ENCODE measurements at places on chromosomes 4 and X.

GRCh38 chr4:140219567-140219966 lies 65.6 kb upstream of the MAML3 start:
- no peak for DNase-seq

DNA sequence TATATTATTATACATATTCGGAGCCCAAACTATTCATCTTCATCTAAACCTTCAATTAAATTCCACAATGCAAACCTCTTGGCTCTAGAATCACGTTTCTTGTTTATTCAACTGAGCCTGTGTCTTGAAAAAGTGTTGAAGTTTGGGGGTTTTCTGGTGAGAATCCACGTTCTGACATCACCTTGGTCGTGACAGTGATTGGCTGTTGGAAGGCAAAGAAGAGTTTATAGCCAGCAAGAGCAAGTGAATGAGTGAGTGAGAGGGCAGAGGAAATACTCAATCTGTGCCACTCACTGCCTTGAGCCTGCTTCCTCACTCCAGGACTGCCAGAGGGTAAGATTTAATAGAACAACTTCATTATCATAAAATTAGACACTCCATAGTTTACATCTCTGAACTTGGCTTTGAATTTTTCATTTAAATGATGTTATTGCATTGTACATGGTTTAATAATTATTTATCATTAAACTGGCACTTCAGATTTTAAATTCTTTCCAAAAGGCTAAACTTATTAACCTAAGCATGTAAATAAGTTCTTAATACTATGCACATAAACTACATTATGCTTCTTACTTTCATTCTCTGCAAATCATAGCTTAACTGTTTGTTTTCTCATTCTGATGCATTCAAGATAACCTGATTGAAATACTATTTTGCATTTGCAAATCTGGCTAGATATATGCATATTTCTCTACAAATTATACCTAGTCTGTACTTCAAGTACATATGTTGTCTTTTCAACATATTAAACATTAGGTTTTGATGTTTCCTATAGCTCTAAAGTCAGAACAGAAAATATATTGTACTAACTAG lies at the start of gene IBSP:
TSS of gene IBSP (plus strand) at position 254 of the 813 bp plus-strand sequence. CDS start 2,808 bp downstream, outside the sequence.
- no peak for DNase-seq

GRCh38 chr4:21849077-21849476 lies 99.5 kb downstream of the KCNIP4 start:
- no peak for DNase-seq

GRCh38 chr4:98179951-98180350 lies 36.7 kb upstream of the STPG2 start:
- DNase-seq, result no peak

- DNase-seq, result peak; percentile 80
Measured at GRCh38 chrX:119729408-119730201, 28.8 kb upstream of the SOWAHD start.

- no peak for DNase-seq
Measured at GRCh38 chr4:102430461-102430910, 70.7 kb upstream of the NFKB1 start.

GRCh38 chrX:625137-625691 lies 5.4 kb upstream of the SHOX start:
- no peak for DNase-seq

Data from CD4-positive, alpha-beta T cell treated with Interleukin-17A for 4 hours (primary cell).